Activated CD4-positive, alpha-beta T cell treated with anti-CD3 and anti-CD28 coated beads for 24 hours (primary cell): ENCODE measurements at places on chromosomes 4 and X.
A peak's percentile ranks its signal among the peaks of the same experiment; 100 is the strongest.

DNA sequence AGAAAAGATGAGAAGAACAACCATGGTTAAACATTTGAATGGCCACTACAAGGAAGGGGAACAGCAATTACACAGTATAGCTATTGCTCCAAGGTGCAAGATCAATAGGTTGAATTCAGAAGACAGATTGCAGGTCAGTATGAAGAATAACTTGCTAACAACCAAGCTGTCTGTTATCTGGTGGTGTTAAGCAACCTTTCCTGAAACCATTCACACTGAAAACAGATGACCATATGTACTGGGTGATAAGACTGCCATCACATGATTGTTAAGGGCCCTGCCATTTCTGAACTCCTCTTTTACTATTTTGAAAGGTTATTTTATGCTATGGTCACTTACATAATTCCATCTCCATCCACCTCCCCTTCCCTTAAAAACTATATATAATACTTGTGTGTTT lies 6.8 kb downstream of the GABRA3 start:
- no peak for DNase-seq

DNA sequence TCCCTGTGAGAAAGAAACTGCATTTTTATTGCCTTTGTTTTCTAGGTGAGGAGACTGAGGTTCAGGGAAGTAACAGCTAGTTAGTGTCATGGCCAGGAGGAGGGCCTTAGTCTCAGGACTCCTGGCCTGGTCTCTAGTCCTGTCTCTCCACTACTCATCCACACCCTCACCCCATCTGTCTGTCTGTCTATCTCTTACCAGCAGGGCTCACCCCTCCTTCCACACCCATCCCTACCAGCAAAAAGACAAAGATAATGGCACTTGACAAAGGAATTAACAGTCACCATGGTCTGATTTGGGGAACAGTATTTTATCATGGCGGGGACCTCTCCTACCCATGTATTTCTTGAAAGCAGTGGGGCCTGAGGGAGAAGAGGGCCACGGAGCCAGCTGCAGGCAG lies 125.8 kb downstream of the REPS2 start:
- no peak for DNase-seq

DNA sequence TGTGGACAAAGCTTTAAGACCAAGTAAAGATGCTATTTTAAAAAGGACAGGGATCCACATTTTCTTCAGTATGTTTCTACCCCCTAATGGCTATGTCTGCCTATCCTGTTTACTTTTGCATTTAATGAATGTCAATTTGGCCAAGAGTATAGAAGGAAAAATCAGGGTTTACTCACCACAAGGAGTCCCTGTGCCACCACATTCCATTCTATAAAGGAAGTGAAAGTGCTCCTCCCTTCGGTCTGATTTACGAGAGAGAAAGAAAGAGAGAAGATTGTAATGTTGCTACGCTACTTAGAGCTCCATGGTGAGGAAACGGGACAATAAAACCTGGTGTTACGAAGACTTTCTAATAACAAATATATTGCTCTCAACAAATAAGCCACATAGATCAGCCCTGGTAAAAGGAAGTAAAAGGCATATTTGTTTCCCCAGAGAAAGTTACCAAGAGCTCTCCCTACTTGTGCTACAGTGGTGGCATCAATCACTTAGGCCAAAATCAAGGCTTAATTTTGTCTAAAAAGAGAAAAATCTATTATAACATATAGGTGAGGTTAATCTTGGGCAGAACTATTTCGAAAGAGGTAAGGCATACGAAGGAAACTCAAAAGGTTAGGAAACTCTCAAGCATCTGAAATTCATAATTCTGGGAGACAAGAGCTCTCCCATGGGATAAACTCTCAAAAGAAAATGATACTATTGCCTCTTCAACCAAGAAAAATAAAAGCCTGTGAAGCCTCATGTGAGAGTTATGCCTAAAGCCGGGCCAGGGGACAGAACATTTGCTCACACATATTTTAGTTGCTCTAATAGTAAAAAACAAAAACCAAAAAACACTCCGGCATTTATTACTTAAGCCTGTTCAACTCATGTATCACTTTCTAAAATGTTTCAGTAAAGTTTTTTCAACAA lies 29.5 kb downstream of the TAPT1 start:
- DNase-seq: no peak

- no peak for DNase-seq
These were observed 1.2 kb upstream of the FSTL5 start for GRCh38 chr4:162164906-162165510.

- no peak for DNase-seq
These were observed 79.9 kb downstream of the CHST7 start for GRCh38 chrX:46653482-46653881.

DNA sequence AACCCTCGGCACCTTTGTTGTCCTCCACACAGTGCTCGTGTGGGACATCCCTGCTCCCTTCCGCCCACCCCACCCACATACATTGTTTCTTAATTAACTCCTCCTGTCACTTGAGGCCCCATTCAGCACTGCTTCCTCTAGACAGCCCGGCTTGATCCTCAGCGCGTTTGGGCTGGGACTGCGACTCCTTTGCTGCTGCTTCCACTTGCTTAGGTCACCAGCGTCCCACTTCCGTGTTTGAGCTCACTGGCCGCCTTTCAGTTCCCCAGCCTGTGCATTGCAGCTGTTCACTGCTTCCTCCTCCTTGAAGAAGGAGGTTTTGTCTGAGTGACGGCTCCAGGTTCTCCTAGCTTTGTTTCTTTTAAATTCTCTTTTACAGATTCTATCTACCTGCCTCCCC lies 16.1 kb downstream of the RNF4 start:
- peak; percentile 29 for DNase-seq

GRCh38 chr4:40143926-40144508 lies 52.8 kb upstream of the RHOH start:
- no peak for DNase-seq

DNA sequence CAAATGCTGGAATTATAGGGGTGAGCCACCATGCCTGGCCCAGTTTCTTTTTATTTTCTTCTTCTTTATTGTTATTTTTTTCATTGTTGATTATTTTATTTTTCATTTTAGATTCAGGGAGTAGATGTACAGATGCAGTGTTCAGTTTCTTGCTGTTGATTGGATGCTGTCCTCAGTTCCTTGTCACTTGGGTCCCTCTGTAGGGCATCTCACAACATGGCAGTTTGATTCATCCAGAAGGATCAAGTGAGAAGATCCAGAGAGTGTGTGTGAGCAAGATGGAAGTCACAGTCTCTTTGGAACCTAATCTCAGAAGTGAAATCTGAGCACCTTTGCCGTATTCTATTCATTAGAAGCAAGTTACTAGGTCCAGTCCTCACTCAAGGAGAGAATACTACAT lies 20.9 kb downstream of the HMGB3 start:
- DNase-seq: no peak

DNA sequence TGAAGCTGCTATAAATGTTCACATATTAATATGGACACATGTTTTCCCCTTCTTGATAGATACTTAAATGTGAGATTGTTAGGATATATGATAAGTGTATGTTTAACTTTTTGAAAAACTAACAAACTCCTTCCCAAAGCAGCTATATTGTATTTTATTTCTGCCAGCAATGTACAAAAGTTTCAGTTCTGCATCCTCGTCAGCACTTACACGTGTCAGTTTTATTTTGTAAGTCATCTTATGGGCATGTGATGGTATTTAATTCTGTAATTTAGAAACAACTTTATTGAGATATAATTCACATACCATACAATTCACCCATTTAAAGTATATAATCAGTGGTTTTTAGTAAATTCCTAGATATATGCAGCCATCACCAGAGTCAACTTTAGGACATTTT lies 31.6 kb downstream of the RAPGEF2 start:
- DNase-seq: no peak

GRCh38 chr4:25043548-25043947 lies 12.8 kb upstream of the LGI2 start:
- DNase-seq: no peak

DNA sequence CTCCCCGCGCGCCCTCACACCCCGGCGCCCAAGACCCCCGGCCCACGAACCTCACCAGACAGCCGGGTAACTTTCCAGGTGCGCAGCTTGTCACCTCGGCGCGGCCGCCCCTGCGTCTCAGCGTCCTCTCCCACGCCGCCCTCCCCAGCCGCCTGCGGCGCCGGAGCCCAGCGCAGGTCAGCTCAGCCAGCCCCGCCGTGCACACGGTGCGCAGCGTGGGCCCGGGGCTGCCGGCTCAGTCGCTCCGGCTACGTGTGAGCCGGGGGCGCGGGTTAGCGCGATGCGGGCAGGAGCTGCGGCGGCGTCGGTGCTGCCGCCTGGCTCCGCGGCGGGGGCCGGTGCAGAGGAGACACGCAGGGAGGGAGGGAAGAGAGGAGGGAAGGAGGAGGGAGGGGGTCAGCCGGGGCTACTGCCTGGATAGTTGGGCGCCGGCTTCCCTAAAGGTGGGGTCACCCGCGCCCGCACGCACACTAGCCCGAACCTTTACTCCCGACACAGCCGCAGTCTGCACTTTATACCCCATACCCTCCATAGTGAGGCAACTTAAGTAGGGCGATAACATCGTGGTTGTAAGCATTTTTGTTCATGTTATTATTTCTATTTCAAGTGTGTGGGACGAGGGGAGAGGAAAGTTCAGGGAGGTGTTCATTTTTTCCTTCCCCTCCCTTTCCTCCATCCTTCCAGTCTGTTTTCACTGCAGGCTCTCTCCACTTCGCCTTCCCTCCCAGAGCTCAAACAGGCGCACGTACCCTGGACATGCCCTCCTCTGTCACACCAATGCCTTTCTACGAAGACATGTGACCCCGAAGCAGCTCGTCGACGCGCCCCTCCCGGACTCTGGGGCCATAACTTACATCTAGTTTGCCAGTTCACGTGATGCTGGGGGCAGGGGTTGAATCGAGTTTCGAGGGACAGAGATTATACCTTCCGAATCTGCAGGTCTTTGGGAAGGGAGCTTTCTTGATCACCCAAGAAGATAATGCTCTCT lies at the start of gene PRKG2:
Gene PRKG2 (minus strand): TSS at position 342 of the 988 bp plus-strand sequence. CDS start 10,175 bp downstream, outside the sequence.
- no peak for DNase-seq

DNA sequence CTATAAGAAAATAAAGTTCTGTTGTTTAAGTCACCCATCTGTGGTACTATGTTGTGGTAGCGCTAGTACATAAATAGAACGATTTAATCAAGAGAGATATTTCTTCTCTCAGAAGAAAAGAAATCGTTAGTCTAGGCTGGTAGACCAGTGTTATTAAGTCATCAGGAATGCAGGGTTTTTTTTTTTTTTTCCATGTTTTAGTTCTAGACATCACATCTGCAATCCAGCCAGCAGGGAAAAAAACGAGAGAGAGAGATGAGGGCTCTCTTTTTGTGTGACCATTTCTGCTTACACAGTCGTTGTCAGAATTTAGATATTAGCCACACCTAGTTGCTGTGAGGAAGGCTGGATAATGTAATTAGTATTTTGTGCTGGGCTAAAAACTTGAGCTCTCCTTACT lies 417.4 kb downstream of the TMA16 start:
- DNase-seq: no peak

DNA sequence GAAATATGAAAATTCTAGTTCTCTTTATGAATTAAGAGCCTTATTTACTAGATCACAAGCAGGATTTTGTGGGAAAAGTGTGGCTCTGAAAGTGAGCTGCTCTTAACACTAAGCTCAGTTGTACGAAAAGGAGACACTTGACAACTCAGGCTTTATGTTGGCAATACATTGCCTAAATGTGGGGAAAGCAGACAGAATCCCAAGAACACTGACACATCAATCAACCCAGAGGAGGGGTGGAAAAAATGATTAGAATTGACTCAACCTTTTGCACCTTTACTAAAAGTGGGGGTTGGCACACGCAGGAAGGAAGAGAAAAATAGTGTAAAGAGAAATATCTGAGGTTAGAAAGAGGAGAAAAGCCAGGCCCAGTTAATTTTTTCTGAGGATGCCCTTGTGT lies 61.6 kb downstream of the CHST7 start:
- DNase-seq: no peak

DNA sequence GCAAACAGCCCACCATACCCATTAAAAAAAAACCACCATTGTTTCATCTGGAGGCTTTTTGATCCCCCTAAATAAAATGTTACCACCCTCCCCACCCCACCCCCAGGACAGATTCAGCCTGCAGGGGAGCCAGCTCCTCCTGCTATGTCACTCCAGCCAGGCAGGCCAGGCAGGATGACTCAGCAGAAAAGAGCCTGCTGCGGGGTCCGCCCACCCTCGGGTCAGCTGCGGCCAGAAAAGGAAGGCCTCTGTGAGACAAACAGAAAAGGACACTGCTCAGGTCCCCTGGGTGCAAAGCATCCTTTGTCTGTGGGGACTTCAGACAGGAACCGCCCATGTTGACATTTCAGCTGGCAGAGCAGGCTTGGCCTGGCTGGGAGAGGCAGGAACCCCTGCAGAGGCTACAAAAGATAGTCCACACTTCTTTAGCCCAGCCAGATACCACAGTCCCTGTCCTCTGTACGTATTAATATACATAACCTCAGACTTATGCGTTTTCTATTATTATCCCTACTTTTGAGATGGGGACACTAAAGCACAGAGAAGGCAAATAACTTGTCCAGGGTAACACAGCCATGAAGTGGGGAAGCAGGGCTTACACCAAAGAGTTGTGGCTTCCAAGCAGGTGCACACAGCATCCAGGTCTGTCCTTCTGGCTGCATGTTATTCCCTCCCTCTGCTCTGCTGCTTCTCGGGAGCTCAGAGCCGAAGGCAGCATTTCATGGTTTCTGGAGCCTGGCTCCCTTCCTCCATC lies 147.7 kb downstream of the CPEB2 start:
- no peak for DNase-seq

GRCh38 chr4:174435974-174436373 lies 86.3 kb downstream of the HPGD start:
- no peak for DNase-seq

- no peak for DNase-seq
These were observed 75.9 kb downstream of the AASDH start for GRCh38 chr4:56311299-56311975.
